Right renal pelvis (tissue), 4 donors: ENCODE measurements at places on chromosomes 16 and 17. TPM values are rescaled to one million over a fixed set of nuclear protein-coding genes. Genes with fewer than 3 reads are reported as not detected.

Gene CDH3
- 72.7 TPM for polyA plus RNA-seq

Gene C1QTNF1
- 3.2 TPM for polyA plus RNA-seq

GRCh38 chr17:2400474-2400866, 390 bp downstream of the MNT start:
- DNase-seq, result no peak

DNA sequence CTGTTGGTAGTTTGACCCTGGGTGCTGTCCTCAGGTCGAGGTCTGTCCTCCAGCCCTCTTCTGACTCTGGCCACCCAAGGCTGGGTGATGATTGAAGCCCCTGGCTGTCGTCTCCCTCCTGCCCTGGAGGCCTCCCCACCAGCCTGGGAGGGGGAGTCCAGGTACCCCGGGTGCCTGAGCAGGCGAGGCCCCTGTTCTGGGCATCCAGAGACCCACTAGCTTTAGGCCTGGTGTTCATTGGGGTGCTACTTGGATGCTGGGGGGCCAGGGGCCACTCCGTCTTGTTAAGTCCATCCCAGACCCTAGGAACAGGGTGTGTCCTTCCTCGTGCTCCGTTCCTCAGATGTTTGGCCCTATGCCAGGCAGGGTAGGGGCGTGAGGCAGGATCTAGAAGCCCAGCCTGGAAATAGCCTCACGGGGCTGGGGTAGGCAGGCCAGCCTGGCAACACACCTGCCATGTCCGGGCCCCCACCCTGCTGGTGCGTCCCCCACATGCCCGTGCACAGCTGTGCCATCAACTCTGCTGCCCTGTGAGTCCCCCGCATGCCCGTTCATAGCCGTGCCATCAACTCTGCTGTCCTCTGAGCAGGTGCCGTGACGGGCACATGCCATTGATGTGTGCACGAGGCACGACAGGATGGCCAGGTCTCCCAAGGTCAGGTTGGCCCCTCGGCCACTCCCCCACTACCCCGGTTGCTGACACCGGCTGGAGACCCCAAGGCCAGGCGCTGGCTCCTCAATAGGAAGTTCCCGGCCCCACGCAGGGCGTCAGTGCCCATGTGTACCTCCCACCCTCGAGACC, 36.9 kb downstream of the GINS2 start:
- DNase-seq, result no peak

Gene ARMC5
- polyA plus RNA-seq, result 10.9 TPM

Gene ELMO3
- 6.8 TPM for polyA plus RNA-seq

DNA sequence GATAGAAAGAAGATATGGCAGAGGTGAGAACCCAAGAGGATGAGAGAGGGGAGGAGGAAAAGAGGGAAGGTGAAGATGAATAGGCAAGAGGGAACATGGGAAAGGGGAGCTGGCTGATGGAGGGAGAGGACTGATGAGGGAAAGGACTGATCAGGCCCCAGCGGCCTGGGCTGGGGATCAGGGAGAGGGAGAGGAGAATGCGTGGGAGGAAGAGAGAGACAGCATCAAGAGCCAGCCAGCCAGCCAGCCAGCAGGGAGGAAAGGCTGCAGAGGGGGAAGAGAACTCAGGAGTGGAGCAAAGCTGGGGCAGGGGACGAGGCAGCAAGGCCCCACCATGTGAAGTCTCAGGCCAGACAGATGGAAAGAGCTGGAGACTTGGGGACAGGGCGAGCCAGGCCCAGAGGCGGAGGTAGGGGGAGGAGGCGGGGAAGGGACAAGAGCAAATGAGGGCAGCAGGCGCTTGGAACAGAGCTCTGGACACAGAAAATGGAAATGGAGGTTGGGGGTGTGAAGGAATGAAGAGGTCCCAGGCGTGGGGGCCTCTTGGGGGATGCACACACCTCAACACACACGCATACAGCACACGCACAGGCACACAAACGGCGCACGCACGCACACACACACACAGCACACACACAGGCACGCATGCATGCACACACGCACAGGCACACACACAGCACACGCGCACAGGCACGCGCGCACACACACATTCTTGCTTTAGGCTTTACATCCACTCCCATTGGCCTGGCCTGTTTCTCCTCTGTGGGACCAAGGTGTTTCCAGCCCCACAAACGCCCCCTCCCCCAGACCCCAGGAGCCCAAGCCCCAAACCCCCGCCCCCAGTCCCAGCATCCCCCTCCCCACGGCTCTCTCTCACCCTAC, 12.3 kb downstream of the DLG4 start:
- DNase-seq, result no peak

DNA sequence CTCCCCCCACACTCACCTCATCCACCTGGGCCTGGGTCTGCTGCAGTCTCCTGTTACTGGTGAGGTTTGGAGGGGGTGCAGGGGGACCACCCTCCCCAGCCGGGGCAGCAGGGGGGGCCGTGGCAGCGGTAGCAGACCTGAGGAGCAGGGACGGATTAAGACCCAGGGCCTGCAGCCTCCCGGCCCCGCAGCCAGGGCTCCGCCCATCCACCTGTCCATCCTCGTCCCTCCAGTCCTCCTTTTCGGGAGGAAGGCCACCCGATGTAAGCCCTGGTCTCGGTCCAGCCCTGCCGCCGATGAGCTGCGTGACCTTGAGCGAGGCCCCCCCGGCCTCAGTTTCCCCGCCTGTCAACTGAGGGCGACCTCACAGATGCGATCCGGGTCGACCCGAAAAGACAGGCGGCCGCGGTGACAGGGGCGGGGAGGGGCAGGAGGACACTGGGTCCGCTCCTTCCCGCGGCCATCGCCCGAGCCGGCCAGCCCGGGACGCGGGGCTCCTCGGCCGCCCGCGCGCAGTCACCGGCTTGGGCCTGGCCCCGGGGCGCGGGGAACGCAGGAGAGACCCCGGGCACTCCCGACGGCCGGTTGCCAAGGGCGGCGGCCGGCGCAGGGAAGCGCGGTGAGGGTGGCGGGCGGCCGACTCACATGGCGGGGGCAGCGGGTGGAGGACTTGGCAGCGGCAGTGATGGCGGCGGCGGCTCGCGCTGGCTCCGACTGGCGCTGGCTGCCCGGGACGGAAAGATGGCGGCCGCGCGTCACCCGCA, at the start of gene VAMP2:
TSS of gene VAMP2 (minus strand) at position 716 of the 764 bp plus-strand sequence. CDS start at position 647, 69 bp downstream.
- DNase-seq, result no peak

GRCh38 chr17:77155125-77155524, 14.4 kb downstream of the SEC14L1 start:
- DNase-seq, result no peak

Gene SECTM1
- polyA plus RNA-seq, result 1.6 TPM

DNA sequence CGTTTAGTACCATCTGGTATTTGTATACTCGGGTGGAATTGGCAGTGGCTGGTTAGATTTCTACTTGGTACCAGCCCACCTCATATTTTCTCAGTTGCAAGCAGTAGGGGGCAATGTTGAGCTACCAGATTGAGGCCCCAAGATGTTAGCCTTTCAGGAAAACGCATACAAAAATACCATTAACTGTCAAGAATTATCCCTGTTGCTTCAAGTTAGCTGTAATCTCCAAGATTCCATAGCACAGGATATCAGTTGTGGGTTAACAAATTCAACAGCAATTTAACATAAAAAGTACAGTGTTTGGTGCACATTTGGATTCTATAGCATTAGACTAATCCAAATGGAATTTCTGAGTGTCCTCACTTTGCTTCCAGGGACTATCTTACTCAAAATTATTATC, 188.2 kb downstream of the FTO start:
- DNase-seq, result peak; percentile 52

Gene BIRC5
- 32.4 TPM for polyA plus RNA-seq

Gene CBFA2T3
- 2.5 TPM for polyA plus RNA-seq

DNA sequence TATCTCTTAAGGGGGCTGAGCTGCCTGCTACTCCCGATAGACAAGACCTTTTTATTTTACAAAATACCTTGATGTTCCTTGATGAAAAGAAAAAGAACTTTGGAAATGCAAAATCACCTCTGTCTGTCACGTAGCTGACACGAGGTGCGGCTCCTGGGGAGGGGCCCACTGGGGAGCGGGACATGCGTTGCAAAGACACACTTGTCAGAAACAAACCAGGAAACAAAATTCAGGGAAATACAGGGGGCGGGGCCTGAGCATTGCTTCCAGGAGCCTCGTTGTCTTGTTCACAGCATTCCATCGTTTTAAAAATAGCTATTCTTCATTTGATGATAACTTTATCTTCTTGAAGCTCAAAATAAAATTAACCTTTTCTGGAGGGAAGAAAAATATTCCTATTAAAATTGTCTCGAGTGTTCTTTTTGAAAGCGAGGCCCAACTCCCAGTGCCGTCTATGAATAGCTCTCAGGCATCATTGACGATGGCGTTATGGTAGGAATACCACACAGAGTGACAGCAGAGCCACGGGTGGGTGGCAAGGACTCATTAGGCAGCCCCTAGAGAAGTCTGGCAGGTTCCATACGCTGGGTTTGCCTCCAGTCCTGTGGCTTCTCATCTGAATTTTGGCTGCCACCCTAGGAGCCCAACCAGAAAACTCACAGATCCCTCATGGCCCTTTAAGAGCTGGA, 286.9 kb downstream of the CPPED1 start:
- no peak for DNase-seq

DNA sequence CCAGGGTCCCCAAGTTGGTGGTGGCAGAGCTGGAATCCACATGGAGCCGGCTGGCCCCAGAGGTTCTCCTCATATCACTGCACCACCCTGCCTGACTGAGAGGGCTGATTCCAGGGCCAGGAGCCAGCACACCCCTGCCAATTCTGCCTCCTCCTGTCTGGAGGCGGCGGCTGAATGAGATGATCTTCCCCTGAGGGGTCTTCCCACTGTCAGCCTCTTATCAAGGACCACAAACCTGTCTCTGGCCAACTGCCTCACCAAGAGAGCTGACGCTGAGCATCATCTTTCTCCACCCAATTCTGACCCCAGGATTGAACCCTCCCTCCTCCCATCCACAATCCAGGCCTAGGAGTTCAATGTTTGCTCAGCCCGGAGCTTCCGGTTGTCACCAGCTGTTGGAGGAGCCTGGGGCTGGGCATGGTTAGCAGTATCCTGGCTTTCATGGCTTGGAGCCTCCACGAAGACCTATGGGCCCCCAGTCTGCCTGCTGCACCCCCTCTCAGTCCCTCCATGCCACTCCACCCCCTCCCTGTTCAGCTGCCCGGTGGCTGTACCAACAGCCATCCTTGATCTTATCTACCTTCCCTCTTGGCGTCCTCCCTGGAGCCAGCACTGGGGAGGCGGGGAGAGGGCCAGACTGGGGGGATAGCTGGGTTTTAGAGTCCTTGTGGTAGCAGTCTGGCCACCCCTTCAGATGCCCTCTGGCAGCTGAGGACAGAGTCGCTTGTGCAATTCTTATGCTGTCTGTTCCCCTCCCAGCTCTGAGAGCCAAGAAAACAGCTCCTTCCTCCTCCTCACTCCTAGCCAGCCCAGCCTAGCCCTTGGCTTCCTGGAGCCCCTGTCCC, 25.6 kb downstream of the ABCC3 start:
- DNase-seq, result no peak

DNA sequence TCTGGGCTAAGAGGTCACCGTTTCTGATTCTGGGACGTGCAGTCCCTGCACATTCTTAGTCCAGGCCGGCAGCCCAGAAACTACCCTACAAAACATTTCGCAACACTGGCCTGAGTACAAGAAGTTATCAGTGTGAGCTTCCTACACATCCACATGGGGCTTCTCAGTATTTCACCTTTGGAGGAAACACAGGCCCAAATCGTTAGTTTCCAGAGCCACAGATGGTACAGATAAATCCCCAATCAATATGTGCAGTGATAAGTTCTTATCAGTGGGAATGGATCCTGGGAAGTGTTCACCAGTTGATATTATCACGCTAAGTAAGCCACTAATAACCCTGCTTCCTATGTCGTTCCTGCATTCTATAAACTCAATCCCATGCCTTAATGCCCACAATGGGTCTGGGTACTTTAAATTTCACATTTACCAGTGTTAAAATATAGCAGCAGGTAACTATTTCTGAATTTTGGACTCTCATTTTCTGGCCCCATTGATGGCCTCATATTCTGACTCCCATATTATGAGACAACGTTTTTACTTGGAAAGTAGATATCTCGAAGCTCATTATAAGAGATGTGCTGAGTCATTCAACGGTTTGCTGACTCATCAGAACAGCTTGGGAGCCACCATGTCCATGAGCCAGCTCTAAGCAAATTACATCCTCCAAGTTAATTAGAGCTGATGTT, 370.2 kb upstream of the MAF start:
- DNase-seq, result no peak

Gene TBC1D3C
- 0.30 TPM for polyA plus RNA-seq

DNA sequence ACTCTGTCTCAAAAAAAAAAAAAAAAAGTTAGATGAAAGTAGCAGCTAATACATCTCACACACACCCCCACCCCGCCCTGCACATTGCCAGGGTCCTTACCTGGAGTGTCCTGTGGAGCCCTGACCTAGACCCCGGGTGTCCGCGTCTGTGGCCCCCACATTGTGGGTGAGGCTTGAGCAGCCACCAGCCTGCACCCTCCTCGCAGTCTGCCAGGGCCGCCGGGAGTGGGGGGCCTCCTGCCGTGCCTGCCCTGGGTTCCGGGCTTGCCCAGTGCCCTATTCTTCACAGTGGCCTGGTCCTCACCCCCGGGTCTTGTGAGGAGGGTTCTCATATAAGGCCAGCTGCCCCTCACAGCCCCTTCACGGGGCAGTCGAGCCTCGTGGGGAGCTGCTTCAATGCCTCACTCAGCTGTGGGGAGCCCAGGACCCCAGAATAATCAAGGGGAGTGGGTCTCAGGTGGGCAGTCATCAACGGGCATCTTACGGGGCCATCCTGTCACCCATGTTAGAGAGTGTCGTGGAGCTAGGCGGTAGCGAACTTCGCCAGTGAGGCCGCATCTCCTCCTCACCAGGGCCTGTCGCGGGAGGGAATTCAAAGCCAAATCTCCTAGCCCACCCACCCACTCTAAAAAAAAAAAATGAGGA, 85.9 kb upstream of the CHMP6 start:
- DNase-seq, result no peak

DNA sequence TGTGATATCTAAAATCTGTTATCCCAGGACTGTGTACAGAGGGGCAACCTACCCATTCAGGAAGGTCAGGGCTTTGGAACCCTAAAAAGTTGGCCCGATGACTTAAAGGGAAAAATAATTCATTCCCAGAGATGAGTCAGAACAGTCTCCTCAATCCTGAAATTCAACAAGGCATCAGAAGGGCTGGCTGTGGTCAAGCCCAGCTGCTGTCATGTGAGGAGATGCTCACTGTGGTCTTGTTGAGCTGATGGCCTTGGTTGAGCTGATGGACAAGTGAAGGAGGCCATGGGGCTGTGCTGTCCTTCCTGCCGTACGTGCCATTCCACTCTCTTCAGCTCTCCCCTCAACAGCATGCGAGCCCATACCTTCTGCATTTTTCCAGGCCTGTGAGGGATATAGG, 20.9 kb upstream of the DRG2 start:
- DNase-seq, result no peak

Gene NPTX1
- polyA plus RNA-seq, result 1.4 TPM

- DNase-seq, result no peak
These were observed 492.2 kb downstream of the WWOX start for GRCh38 chr16:78591682-78592103.

Gene FOXC2
- polyA plus RNA-seq, result 52.8 TPM

Gene KCTD19
- 0.84 TPM for polyA plus RNA-seq

Gene PRR29
- 3.6 TPM for polyA plus RNA-seq

- DNase-seq, result no peak
These were observed 162.7 kb downstream of the SPECC1 start for GRCh38 chr17:20171741-20172365.

Gene NPIPA3
- polyA plus RNA-seq, result 6.9 TPM

- no peak for DNase-seq
These were observed 2.7 kb downstream of the B9D1 start for GRCh38 chr17:19359856-19360255.
